Stimulated activated CD4-positive, alpha-beta T cell treated with anti-CD3 and anti-CD28 coated beads, TNF-alpha, amount 100 ng/mL, for 1 hour (primary cell): ENCODE measurements at places on chromosomes 2 and 18.

DNA sequence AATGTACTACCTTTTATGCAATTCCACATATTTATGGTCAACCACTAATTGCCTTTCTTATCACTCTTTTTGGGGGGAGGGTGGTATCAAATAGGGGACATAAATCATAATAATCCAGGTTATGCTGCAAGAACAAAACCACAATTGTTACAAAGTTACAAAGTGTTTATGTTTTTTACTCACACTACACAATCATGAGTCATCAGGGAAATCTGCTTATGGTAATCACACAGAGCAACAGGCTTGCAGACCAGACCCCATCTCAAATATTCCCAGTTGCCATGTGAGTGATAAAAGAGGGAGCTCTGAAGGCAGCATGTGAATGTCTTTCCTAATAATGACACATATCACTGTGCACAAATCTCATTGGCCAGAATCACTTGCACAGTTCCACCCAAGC, 304.7 kb upstream of the TMEFF2 start:
- DNase-seq, result no peak

DNA sequence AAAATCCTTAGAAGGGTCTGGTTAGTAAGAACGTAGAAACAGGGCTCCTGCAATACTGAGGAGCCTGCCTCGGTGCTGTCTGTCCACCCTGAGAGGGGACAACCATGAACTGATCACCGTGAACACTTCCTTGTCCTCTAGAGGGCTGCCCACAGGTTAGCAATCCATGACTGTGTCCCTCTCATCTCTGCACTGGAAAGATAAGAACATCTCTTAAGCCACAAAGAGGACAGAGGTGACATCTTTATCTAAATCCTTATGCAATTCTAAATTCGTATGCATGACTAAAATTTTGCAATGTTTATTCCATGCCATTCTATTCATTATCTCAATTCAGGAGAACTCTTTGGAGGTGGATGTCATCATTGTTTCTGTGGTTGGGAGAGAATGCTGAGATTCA, 12.8 kb downstream of the EFR3B start:
- no peak for DNase-seq

GRCh38 chr2:206764673-206765241, 371 bp downstream of the MDH1B start:
- no peak for DNase-seq

GRCh38 chr2:99238599-99238998, 16.9 kb downstream of the LYG2 start:
- DNase-seq, result no peak

- no peak for DNase-seq
These were observed 20.6 kb downstream of the SCYGR5 start for GRCh38 chr2:227687189-227687588.

- DNase-seq, result no peak
These were observed 4.4 kb downstream of the XRCC5 start for GRCh38 chr2:216113572-216113971.

DNA sequence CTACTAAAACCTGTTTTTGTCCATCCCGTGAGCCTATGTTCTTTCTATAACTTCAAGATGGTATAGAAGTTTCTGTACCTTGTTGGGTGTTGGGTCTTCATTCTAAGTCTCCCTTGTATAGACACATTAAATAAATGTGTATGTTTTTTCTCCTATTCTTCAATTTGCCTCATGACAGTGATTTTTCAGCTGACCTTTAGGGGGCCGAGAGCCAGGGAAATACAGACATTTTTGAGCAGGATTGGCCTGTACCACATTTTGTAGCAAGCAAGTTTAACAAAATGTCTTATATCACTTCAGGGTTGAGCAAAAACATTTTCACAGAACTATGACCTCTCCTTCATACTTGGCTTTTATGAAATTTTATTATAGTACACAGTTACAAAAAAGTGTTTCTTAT, 495.4 kb upstream of the CDH7 start:
- DNase-seq, result no peak

DNA sequence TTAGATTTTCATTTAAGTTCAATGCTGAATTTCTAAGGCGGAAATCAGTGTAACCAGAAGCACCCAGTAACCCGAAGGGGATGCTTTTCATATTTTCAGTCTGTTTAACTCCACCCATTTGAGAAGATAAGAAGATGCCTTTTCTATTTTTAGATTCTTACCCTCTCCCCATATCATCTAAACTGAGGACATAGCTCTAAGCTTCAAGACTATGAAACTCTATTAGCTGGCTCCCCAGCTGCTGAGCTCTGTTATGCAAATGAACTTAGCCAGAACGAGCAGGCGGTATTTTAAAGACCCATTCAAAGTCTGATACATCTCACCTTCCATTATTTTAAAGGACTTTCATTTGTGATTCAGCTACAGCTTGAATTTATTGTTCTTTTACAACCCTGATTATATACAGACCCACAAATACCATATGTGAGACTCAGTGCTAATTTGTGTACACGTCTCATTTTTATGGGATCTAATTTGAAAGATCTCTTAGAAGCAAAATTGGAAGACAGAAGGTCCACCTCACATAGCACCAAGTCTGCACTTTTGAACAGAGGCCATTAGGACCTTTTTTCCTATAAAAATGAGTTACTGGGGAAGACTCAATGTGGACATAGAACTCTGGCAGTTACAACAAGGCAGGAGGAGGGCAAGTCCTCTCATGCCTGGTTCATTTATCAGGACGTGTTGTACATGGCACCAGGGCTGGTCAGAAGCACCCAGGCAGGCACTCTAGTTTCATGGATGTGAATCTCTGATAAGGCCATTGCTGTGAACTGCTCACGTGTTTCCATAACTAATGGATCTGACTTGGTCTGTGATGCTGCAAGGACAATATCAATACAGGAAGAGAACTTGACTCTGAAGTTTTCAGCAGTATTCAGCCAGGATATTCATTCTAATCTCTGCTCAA, 16.3 kb downstream of the CDC42EP3 start:
- no peak for DNase-seq
